T-helper 17 cell (primary cell): ENCODE measurements at places on chromosomes 5 and 9.

DNA sequence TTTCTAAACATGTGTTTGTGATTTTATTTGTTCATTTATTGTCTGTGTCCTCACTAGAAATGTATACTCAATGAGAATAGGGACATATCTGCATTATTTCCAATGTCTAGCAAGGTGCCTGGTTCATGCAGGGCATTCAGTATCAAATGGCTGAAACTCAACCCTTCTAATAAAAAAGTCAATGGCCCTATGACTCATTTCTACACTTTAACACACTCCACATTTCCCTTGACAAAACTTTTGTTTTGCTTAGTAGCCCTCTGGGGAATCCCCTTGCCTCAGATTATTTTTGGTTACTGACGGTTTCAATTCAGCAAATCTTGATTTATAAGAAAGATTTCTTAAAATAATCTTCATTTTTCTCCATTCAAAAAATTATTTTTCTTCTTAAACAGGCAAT, 206.0 kb upstream of the DMRTA1 start:
- DNase-seq: no peak

DNA sequence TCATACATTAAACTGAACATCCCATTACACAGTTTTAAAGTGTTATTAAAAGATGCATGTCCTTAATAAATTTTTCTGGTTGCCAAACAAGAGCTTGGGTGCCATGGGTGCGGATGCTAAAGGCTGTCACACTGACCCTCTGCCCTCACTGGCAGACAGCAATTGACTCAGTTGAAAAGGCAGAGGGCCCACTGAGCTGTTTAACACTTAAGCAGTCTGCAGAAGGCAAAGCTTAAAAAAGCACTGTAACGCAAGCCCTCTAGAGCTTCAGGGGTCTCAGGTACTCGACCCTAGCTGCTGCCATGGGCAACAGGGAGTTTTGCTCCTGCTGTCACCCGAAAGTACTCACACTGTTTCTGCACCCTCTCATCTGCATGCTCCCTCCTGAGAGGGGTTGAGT, 726.4 kb upstream of the TYRP1 start:
- no peak for DNase-seq

DNA sequence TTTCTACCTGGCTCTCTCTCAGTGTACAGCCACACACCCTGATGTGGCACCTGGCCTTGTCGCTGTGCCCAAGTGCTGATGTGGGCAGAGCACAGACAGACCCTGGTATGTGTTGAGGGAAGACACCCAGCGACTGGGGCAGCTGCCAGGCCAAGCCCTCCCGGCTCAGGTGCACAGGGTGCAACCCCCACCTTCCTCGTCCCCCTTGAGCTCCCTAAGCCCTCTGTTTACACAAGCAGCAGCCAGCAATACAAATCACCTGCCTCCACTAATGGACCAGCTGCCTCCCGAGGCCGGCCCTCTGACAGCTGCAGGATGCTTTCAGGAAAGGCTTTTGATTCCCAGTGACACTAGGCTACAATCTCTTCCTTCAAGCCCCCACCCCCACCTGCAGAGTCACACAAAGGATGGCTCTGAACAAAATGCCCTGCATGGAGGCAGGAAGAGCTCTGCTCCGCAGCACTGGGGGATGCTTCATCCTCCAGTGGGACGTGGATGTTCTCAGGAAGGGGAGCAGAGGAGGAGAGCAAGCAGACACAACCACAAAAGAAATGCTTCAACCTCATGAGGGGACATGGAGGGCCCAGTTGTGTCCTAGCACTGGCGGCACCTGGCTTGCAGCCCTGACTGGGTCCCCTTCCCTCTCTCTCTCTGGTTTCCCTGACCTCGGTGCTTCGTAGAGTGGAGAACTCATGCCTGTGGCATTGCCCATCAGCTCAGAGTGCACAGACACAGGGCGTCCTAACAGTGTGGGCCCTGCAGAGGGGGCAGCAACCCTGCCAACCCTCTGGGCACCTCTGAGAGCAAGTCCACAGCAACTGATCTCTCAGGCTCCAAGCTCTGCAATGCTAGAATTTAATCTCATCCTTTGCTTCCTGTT, 140.8 kb downstream of the BARX1 start:
- DNase-seq: no peak

- no peak for DNase-seq
Observed at GRCh38 chr5:179309751-179310320, 35.4 kb downstream of the ADAMTS2 start.
